PC-9 (cell line): ENCODE measurements at places on chromosomes 13 and 19. TPM values are rescaled to one million over a fixed set of nuclear protein-coding genes. Genes with fewer than 3 reads are reported as not detected.
A peak's percentile ranks its signal among the peaks of the same experiment; 100 is the strongest.

DNA sequence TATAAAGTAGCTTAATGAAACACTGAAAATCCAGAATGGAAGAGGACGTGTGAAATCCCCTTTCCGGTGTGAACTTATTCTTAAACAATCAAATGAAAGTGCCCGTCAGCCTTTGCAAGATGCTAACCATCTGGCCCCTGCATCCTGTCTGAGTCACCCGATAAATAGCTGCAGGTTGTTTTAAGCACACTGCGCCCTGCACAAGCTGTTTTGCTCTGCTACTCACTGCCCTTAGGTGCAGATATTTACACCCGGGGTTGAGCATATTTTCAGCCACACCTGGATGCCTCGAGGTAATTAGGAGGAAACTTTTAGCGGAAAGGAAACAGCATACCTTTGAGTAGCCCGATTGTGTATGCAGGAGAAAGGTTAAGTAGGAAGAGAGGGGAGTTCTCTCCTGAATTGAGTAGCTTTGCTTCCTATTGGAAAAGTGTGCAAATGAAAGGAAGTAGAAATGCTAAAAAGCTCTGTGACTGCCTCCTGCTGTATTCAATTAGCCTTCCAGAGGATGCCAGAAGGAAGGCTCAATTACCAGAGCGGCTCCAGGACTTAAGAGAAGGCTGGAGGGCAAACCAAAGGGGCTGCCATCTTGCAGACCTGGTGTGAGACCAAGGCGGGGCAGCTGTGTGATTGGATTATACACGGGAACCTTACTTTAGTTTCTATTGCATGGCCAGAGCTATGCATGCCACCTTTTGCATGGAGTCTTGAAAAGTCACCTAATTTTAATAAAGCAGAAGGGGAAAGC is 42.5 kb downstream of the IRS2 start:
- peaks cover 45% of the 10 kb centered on the region for H3K4me1 ChIP-seq
- peaks cover 12% of the 10 kb centered on the region; the same call in 1 of the 2 replicates for H3K36me3 ChIP-seq
- peak overlapping the region; percentile 94 for H3K27ac ChIP-seq
- DNase-seq: peak; percentile 82
- H3K4me3 ChIP-seq: peak overlapping the region; percentile 37
- no peaks in the 10 kb centered on the region for H3K27me3 ChIP-seq

The PLPPR3 gene
- total RNA-seq: 0.81 and 0.90 TPM in 2 replicates

DNA sequence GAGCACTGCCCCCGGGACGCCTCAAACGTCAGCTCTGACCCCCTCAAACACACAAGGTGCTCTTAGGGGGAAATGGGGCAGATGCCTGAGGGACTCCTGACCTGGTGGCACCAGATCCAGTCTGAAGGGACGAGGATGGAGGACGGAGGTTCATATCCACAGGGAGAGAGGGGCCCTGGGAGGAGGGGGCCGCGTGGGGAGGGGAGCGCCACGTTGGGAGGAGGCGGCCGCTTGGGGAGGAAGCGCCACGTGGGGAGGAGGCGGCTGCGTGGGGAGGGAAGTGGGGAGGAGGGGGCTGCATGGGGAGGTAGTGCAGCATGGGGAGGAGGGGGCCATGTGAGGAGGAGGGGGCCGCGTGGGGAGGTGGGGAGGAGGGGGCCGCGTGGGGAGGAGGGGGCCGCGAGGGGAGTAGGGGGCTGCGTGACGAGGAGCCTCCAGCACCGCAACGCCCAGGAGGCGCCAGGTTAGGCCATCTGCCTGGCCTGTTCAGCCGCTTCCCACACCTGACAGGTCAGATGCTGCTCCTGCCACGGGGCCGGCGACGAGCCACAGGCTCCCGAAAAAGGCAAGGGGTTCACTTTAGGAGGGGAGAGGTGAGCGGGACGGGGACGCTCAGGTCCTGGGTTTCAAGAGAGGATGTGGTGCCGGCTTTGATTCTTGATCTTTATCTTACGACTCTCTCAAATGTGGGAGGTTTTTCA is 36.7 kb upstream of the C13orf46 start:
- H3K27ac ChIP-seq: no peak overlapping the region
- H3K27me3 ChIP-seq: no peaks in the 10 kb centered on the region

GRCh38 chr13:40665126-40666044 is 1.1 kb downstream of the FOXO1 start:
- H3K36me3 ChIP-seq: no peaks in the 10 kb centered on the region
- no peak for DNase-seq
- H3K27ac ChIP-seq: peak overlapping the region; percentile 48; the same call in 1 of the 2 replicates
- H3K4me3 ChIP-seq: peak overlapping the region; percentile 84
- peaks cover 23% of the 10 kb centered on the region for H3K4me1 ChIP-seq

GRCh38 chr13:34294483-34295129 is 476.7 kb downstream of the RFC3 start:
- DNase-seq: no peak
- H3K4me3 ChIP-seq: no peak overlapping the region
- no peaks in the 10 kb centered on the region for H3K27me3 ChIP-seq
- no peaks in the 10 kb centered on the region for H3K36me3 ChIP-seq
- no peaks in the 10 kb centered on the region for H3K4me1 ChIP-seq

DNA sequence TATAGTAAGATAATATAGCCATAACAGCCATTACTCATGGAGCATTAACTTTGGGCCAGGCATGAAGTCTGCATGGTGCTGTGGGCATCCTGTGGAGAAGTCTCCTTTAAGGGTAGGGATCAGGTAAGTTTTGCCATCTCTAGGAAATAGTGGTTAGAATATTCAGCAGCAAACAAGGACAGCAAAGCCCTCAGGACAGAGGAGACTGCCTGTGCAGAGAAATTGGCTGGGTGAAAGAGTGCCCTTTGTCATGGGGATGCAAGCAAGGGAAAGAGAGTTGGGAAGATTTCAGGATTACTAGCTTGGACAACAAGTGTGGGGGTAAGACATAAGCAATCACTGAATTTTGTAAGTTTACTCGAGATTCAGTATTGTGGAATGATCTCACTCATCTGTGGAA is 15.7 kb upstream of the OBI1 start:
- DNase-seq: no peak
- H3K27me3 ChIP-seq: peaks cover 18% of the 10 kb centered on the region; the same call in 1 of the 2 replicates
- no peak overlapping the region for H3K27ac ChIP-seq
- H3K4me3 ChIP-seq: no peak overlapping the region
- no peaks in the 10 kb centered on the region for H3K36me3 ChIP-seq
